ENCODE measurements at places on chromosomes 3 and 15. TPM values are rescaled to one million over a fixed set of nuclear protein-coding genes. Genes with fewer than 3 reads are reported as not detected.

The GRM7 gene
- total RNA-seq, result not detected

The DUOXA2 gene
- total RNA-seq, result not detected

The HGD gene
- not detected for total RNA-seq

The ZPLD1 gene
- total RNA-seq, result not detected

The LRRC3B gene
- not detected for total RNA-seq

The ILDR1 gene
- total RNA-seq, result not detected

The B3GALNT1 gene
- 28.4 TPM for total RNA-seq

The SLC22A13 gene
- 0.91 TPM for total RNA-seq

The PARP9 gene
- total RNA-seq, result 11.9 TPM

The PRSS50 gene
- total RNA-seq, result not detected

The KPNA1 gene
- total RNA-seq, result 32.1 TPM

The ZWILCH gene
- total RNA-seq, result 37.4 TPM

The ITGA11 gene
- total RNA-seq, result 11.4 TPM

The NR2E3 gene
- total RNA-seq, result not detected

The GNAT1 gene
- total RNA-seq, result not detected

The SPINK8 gene
- not detected for total RNA-seq

The CCR9 gene
- not detected for total RNA-seq

The UQCRC1 gene
- 291 TPM for total RNA-seq

The ST6GAL1 gene
- total RNA-seq, result 5.9 TPM

The ACTRT3 gene
- total RNA-seq, result not detected

The GP5 gene
- not detected for total RNA-seq

The GOLGA8J gene
- not detected for total RNA-seq

The LRRC49 gene
- 13.7 TPM for total RNA-seq

All from Daoy (cell line).